ENCODE measurements at places on chromosomes 5 and 9. TPM values are rescaled to one million over a fixed set of nuclear protein-coding genes. Genes with fewer than 3 reads are reported as not detected.

DNA sequence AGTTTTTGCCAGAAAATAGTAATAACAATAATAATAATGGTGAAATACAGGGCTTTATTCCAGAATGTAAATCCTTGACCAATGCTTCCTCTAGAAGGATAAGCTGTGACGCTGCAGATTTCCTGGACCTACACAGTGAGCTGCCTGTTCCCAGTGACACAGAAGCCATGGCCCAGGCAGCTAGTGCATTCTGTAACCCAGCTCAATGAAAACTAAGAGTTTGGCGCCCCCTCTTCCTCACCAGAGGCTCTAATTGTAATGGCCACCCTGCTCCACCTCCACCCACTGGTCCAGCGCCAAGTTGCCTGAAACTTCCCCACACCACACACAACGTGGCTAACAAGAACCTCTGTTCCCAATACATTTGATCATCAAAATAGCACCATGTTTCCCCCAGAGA is 248.1 kb downstream of the CETN3 start:
- DNase-seq, result no peak

DNA sequence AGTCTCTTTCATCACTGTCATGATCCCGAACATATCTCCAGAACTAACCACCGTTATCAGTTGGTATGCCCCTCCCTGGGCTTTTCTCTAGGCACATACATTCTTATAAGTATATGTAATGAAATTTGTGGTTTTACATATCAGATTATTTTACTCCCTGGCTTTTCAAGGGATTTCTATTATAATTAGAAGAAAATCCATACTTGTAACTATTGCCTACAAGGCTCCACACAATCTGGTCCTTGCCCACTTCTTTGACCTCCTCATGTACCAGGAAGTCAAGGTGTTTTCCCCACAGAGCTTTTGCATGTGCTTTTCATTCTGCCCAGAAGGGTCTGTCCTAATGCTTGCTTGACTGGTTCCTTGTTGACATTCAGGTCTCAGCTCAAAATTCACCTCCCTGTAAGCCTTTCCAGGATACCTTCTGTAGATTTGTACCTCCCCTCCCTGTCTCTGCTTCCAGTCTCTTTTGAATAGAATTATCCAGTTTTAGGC is 33.6 kb upstream of the HSD17B4 start:
- no peak for DNase-seq

- DNase-seq, result no peak
Observed at GRCh38 chr9:110559869-110560268, 19.7 kb downstream of the SVEP1 start.

GRCh38 chr9:70495514-70495913 is 81.1 kb upstream of the KLF9 start:
- DNase-seq, result no peak

GRCh38 chr5:150271923-150272322 is 17.6 kb downstream of the CAMK2A start:
- no peak for DNase-seq

GRCh38 chr9:134328841-134329575 is 2.8 kb downstream of the RXRA start:
- no peak for DNase-seq

- DNase-seq, result no peak
Observed at GRCh38 chr9:118395415-118395814, 691.2 kb downstream of the TLR4 start.

DNA sequence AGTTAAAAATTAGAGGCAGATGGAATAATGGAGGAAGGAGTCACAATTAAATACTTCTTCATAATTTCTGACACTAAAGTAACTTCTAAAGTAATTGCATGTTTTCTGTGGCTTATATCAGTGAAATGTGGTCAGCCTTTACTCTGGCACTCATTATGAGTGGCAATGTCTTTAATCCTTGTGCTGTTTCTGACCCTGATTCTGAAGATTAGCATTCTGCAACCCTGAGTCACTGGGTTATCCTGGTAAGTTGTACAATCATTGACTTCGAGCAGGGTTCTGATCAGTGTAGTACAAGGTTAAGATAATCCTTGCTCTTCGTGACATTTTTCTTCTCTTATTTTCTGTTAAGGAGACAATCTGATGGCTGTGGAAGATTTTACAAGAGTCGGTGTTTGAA is 379.4 kb upstream of the RORB start:
- no peak for DNase-seq

GRCh38 chr5:142814122-142814521 is 43.9 kb downstream of the ARHGAP26 start:
- no peak for DNase-seq

- DNase-seq, result no peak
Observed at GRCh38 chr9:113990975-113991471, 87.1 kb downstream of the AMBP start.

DNA sequence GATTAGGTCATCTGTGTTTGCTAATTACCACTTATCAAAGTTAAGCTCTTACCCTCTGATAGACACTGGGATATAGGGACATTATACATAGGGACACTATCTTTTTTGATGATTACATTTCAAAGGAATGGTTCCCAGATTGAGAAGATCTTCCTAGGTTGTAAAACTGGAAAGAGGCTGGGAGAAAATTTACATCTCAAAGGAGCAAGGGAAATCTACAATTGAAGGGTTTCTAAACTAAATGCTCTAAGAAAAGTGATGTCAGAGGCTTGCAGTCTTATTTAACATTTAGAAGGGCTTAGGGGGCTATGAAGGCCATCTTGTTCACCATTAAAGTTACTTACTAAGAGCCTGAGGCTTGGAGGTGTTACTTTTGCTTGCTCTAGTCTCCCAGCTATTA is 242.8 kb downstream of the PRR16 start:
- DNase-seq, result no peak

- no peak for DNase-seq
Observed at GRCh38 chr5:17893026-17893635, 258.9 kb downstream of the TAF11L14 start.

DNA sequence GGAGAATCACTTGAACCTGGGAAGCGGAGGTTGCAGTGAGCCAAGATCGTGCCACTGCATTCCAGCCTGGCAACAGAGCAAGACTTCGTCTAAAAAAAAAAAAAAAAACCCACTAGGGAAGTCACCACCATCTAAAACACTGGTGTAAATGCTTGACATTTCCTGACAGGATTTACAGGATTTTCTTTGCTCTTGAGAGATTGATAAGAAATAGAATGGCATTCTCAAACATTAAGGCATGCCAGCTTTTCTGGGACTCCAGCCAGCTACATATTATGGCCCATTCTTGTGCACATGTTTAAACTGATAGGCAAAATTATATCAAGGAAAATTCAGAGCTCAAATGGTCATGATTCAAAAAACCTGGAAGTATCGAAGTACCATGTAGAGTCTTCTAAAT is 28.7 kb downstream of the GTF3C4 start:
- no peak for DNase-seq

GRCh38 chr5:104361932-104362331 is 799.3 kb upstream of the NUDT12 start:
- DNase-seq, result no peak

GRCh38 chr5:123505633-123506032 is 6.3 kb upstream of the CSNK1G3 start:
- DNase-seq, result no peak

GRCh38 chr9:97357056-97357455 is 49.6 kb downstream of the CCDC180 start:
- DNase-seq, result no peak

- no peak for DNase-seq
Observed at GRCh38 chr5:106875591-106876297, 795.0 kb downstream of the EFNA5 start.

- no peak for DNase-seq
Observed at GRCh38 chr5:16548115-16548514, 68.7 kb downstream of the RETREG1 start.

DNA sequence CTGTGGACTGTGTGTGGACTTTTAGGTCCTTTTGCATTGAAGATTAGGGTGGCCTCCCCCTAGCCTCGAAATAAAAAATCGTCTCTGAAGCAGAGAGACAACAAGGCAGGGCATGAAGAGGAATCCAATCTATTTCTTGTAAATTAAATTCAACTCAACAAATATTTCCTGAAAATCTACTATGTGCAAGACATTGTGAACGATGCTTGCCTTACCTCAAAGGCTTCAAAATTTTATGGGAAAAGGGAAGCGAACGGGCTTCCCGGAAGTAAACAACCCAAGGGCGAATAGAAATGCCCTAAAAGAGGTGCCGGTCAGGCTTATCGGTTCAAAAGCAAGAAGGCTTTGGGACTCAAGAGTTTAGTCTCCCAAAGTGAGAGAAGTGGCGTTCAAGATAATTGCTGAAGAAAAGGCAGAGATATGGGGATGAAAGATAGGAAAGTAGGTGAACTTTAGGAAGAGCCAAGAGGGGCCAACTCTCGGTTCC is 525 bp downstream of the KIF24 start:
- no peak for DNase-seq

- no peak for DNase-seq
Observed at GRCh38 chr5:142846406-142846805, 76.2 kb downstream of the ARHGAP26 start.

DNA sequence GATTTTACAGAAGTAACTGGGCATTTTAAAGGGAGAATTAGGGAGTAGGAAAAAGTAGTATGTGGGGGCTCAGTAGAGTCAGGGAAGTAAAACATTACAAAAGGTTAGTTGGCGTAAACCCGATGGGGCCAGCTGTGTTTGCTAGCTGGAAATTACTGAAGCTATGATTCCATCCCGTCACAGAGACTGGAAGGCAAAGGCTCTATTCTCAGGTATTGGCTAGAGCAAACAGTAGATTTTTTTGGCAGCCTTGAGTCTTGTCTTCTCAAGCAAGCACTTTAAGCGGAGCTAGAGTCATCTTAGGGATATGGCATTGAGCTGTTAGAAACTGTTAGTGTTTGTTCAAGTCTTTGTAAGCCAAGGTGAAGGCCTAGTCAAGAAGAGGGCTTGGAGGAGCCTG is 121.5 kb downstream of the PAM start:
- DNase-seq, result no peak

GRCh38 chr5:133075572-133076536 is 24.0 kb downstream of the HSPA4 start:
- no peak for DNase-seq

GRCh38 chr5:133314086-133314485 is 262.3 kb downstream of the HSPA4 start:
- no peak for DNase-seq

- no peak for DNase-seq
Observed at GRCh38 chr9:127418037-127418471, 6.1 kb upstream of the ZNF79 start.

DNA sequence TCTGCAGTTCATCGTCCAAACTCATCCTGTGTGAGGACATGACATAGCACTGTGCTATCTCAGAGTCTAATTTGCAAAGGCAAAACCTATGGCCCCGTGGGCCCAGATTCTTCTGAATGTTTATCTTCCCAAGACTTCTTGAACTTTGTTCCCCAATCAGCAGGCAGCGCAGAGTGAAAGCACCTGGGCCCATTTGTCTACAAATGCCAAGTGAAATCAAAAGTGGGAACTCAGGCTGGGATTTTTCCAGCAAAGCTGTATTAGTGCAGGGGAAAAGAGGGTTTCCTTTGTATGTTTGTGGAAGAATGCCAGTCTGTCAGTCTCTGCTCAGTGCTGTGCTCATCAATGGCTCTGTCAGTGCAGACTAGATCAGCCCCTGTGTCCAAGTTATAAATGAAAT is 55.8 kb downstream of the FOXD1 start:
- no peak for DNase-seq

- DNase-seq, result no peak
Observed at GRCh38 chr9:23683611-23684061, 142.4 kb downstream of the ELAVL2 start.

GRCh38 chr9:124475158-124475867 is 25.1 kb downstream of the ADGRD2 start:
- DNase-seq, result no peak

DNA sequence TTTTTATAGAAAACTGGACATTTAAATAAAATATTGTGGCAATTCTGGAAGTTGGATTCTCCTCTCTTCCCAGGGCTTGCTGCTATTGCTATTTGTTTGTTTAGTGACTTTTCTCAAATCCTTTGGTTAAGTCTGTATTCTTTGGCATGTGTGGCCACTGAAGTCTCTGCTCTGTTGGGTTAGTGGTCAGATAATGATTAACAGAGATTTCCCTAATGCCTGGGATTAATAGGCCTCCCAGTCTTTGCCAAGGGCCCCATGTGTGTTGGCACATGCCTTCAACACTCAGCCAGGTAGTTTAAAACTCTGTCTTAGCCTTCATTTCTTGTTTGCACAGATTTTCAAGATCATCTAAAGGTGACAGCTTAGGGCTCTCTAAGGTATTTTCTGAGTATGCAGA is 92.8 kb upstream of the EPB41L4A start:
- no peak for DNase-seq

- no peak for DNase-seq
Observed at GRCh38 chr9:72443855-72444254, 77.6 kb upstream of the TMC1 start.

- no peak for DNase-seq
Observed at GRCh38 chr9:71583792-71584191, 184.5 kb downstream of the CEMIP2 start.

DNA sequence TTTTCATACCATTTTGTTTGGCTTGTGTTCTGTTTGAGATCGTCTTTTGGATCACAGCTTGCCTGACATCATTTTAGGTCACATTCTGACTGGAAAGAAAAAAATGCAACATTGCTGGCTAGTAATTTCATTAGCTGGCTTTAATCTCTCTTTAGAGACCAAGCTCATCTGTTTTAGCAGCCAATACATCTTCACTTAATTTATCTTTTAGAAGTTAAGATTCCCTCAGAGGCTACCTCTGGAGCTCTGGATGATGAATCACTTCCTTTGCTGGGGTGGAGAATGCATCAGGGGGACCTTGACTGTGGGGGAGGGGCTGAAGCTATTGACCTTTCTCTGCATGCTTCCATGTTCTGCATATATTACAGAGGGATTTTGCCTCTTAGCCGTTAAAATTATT is 181.5 kb upstream of the OTULINL start:
- DNase-seq, result no peak

PLAC8L1 gene
- total RNA-seq, result not detected

SLC27A4 gene
- total RNA-seq, result 8.3 TPM

SLC6A3 gene
- total RNA-seq, result not detected

RXRA gene
- total RNA-seq, result 7.5 TPM

FBN2 gene
- 0.25 TPM for total RNA-seq

MYORG gene
- 0.65 TPM for total RNA-seq

RGS3 gene
- total RNA-seq, result 22.0 TPM

SERF1B gene
- total RNA-seq, result 23.4 TPM

ANKS6 gene
- total RNA-seq, result 9.6 TPM

PCDHGA10 gene
- total RNA-seq, result 0.10 TPM
